Fibroblast of the aortic adventitia (primary cell): ENCODE measurements at places on chromosomes 7 and 10.

GRCh38 chr7:151380199-151381097 lies 29.4 kb downstream of the WDR86 start:
- DNase-seq, result no peak

- DNase-seq, result no peak
Observed at GRCh38 chr10:1268831-1269230, 212.6 kb downstream of the WDR37 start.

- no peak for DNase-seq
Observed at GRCh38 chr7:44122529-44122928, 819 bp downstream of the POLD2 start.

- peak; percentile 93 for DNase-seq
Observed at GRCh38 chr10:27192284-27192683, 37.1 kb downstream of the MASTL start.

DNA sequence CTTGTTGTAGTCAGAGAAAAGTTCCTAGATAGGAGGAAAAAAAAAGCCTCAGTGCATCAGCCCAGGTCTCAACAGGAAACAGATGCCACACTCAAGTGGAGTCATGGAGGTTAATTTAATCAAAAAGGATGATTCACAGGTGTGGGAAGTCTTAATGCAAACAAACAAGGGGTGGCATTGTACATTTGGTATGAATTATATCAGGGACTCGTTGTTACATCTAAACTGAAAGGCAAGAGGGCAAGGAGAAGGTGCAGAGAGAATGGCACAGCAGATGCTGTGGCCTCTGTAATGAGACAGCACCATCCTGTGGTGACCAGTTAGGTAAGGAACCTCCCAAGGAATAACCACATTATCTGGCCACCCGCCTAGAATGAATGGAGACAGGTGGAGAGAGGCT lies 133.7 kb downstream of the PTPRZ1 start:
- no peak for DNase-seq

DNA sequence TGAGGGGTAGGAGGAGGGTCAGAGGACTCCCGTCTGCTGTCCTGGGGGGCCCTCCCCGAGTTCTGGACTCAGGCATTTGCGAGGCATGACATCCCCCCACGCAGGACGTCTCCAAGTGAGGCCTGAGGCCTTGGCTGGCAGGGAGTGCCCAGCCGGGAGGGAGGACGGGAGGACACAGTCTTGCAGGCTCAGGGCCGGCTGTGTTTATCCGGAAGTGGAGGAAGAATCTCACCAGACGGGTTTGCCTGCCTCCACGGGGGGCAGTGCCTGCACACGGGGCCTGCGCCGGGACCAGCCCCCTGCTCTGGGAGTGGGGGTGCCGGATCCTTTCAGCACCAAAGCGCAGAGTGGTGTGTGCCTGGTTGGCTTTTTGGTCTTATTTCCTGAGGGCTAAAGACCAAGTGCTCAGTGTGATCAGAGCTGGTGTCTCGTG lies 10.9 kb downstream of the PWWP2B start:
- no peak for DNase-seq

GRCh38 chr10:95289921-95290421 lies 832 bp downstream of the PDLIM1 start:
- DNase-seq, result no peak

- no peak for DNase-seq
Observed at GRCh38 chr7:84210301-84210700, 15.7 kb upstream of the SEMA3A start.
